ENCODE measurements at places on chromosomes 6 and 20.

DNA sequence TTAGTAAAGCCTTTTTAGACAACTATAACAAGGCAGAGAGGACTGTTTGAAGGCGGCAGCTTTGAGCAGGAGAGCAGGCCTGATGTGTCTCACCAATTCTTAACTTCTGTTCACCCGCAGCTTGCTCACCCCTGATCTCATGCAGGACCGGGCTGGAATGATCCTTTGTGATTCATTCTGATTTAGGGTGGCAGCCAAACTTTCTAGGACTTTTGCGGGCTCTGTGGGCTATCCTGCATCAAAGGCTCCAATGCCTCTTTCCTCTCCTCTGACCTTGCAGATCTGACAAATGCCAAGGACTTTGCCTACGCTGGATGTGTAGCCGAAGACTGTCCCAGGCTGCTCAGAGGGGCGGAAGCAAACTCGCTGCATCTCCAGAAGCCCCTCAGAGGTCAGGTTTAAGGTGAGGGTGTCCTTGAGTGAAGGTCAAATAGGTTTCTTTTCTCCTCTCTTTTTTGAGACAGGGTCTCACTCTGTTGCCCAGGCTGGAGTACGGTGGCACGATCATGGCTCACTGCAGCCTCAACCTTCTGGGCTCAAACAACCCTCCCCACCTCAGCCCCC, 72.3 kb downstream of the VEGFA start:
- DNase-seq, result no peak

GRCh38 chr6:13275435-13275989, 52.8 kb downstream of the TBC1D7 start:
- DNase-seq, result no peak

- DNase-seq, result peak; percentile 29
Measured at GRCh38 chr6:43926634-43927531, 156.9 kb downstream of the VEGFA start.

- peak; percentile 77 for DNase-seq
Measured at GRCh38 chr6:99822741-99823512, 171.1 kb downstream of the MCHR2 start.

- DNase-seq, result no peak
Measured at GRCh38 chr20:57922083-57922482, 212.3 kb upstream of the PMEPA1 start.

DNA sequence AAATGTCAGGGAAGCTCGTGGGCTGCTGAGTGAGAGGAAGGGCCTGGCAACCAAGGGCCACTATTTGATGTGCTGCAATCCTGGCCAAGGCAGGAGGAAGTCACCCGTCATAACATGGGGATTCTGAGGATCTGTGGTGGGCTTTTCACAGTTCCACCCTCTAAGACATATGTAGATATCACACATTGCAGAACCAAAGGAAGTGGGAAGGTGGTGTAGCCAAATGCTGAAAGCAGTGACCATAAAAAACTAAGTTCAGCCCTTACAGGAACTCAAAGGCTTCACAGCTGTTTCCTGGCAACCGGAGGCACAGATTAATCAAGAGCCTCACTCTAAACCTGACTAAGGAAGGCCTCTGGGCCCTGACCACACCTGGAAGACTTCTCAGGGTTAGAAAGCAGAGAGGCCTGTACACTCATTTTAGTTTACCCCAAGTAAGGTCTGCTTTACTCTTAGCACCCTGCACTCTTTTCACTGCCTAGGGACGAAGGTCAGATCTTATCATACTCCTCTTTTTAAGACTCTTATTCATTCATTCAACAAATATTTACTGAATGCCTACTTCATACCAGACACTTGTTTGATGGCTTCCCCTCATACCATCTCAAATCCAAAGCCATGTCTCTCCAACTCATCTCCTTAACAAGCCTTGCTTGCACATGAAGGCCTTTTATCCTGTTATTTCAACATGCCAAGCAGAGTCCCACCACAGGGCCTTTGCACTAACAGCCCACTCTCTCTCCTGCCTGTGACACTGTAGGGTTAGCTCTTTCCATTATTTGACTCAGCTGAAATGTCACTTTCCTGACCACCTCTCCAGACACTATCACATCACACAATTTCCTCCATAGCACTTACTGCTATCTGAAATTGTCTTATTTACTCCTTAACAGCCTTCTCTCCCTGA, 2.6 kb downstream of the UBE2V1 start:
- DNase-seq, result no peak

DNA sequence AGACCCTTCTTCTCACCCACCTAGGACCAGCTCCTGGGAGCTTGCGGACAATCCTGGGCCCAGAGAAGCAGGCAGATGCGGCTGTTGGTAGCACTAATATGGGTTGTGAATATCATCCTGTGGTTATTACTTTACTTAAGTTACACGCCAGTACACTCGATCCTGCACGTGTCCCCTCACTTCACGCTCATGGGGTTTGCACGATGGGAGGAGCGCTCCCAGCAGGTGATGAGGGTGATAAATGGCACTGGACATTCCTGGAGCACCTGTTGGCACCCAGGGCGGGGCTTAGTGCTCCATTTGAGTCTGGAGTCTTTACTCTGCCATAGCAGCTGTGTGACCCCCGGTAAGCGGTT, 335.1 kb downstream of the PREX1 start:
- DNase-seq, result no peak

DNA sequence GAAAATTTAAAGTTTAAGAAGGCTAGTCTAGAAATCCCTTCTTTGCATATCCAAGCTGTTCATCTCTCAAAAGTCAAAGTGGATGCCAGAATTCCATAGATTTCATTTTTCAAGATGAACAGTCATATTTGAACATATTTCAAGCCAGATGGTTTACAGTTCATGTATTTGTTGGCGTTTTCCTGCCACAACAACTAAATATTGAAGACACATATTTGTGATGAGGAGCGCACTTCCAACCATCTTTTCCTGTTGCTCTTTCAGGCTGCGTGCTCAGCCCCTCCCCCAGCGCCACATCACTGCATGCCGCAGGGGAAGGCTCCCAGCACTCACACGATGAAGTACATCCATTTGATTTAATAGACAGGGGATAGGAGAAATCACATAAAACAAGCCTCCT, 5.9 kb upstream of the NOX3 start:
- no peak for DNase-seq

- DNase-seq, result no peak
Measured at GRCh38 chr6:79404261-79404660, 133.0 kb downstream of the LCA5 start.

DNA sequence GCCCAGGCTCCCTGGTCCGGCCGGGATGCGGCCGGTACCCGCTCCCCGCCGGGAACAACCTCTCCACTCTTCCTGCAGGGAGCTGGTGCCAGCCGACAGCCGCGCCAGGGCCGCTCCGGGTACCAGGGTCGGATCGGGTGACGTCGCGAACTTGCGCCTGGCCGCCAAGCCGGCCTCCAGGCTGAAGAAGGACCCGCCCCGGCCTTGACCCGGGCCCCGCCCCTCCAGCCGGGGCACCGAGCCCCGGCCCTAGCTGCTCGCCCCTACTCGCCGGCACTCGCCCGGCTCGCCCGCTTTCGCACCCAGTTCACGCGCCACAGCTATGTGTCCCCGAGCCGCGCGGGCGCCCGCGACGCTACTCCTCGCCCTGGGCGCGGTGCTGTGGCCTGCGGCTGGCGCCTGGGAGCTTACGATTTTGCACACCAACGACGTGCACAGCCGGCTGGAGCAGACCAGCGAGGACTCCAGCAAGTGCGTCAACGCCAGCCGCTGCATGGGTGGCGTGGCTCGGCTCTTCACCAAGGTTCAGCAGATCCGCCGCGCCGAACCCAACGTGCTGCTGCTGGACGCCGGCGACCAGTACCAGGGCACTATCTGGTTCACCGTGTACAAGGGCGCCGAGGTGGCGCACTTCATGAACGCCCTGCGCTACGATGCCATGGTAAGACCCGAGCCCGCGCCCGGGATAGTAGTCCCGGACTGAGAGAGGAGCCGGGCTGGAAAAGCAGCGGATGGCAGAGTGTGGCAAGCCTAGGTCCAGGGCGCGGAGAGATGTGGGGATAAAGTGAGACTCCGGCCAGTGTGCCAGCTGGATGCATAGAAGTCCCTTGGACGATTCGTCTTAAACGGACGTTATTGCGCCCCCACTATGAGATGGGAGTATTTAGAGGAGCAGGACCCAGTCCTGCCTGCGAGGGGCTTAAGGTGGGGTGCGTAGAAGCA, at the start of gene NT5E:
Gene NT5E, plus strand, starts transcription at position 266 of the 942 bp plus-strand sequence. Its CDS starts 57 bp downstream, at position 323.
- peak; percentile 29 for DNase-seq

DNA sequence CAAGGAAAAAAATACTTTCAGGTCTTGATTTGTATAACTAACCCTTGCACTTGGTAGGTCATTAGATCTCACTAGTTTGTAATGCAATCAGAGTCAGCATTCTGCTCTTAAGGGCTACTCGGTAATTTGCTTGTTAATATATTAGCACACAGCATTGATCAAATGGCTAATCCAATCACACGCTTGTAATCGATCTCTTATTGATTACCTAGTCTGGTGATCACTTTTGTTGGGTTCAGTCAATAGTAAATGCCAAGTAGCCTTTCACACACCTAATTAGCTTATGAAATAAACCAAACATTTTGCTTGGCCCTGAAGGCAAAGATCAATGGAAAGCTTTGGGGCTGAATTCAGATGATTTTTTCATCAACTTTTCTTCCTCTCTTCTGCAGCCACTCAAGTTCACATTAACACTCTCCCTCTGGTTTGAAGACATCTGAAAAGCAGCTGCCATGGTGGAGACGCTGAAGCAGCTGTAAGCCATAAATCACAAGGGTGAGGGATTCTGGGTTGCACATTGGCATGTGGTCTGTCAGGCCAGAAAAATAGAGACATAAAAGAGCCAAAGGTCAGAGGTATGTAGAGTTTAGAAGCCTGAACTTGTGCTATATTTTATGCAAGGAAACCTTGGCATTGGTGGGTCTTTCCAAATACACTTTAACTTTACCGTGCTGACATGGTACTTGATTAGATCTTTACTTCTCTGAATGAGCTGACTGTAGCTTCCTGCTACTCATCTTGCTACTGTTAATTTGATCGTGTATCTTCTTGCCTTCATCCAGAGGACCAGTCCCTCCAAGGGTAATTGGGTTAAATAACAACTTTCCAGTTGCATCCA, 234.4 kb downstream of the SIM1 start:
- DNase-seq, result no peak

- no peak for DNase-seq
Measured at GRCh38 chr6:137949686-137950390, 82.8 kb downstream of the TNFAIP3 start.

GRCh38 chr6:6964675-6965074, 143.1 kb upstream of the RREB1 start:
- DNase-seq, result no peak

- no peak for DNase-seq
Measured at GRCh38 chr6:7296602-7297001, 16.4 kb downstream of the SSR1 start.

- no peak for DNase-seq
Measured at GRCh38 chr6:87350516-87350915, 5.9 kb downstream of the C6orf163 start.

- DNase-seq, result peak; percentile 76
Measured at GRCh38 chr20:29689411-29690225, 1567.8 kb upstream of the DEFB115 start.

DNA sequence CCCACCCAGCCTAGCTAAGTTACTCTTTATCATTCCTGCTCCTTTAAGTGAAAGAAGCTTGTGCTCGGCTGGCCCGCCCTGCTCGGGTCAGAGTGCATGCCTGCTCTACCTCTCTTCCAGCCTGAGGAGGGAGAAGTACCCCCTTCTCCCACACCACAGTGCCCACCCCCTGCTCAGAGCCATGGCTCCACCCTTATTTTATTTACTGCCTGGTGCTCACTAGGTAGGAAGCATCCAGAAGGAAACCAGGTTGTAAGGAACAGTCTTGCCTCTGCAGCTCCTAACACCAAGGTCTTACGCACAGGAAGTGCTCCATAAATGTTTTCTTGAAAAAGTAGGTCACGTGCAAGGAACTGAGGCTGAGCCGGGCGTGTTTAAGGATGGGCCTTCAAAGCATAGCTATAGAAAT, 105.7 kb upstream of the SNX9 start:
- no peak for DNase-seq

GRCh38 chr6:87572883-87573282, 16.9 kb downstream of the RARS2 start:
- no peak for DNase-seq

DNA sequence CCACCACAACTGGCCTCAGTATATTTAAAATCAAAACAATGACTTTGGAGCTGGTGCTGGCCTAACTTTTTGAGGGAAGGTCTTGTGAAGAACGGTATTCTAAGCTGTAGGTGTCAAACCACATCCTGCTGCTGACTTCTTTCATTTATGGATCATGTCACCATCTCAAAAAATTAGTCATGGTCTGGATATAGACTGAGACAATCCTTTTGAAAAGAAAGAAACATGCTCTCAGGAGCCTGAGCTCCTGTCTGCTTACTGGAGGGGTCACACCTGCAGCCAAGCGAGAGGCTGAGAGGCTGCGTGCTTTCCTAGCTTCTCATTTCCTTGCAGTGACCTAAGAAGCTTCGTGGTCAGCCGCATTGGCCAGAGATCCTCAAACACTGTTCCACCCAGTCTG, 55.2 kb downstream of the TIAM2 start:
- DNase-seq, result no peak

DNA sequence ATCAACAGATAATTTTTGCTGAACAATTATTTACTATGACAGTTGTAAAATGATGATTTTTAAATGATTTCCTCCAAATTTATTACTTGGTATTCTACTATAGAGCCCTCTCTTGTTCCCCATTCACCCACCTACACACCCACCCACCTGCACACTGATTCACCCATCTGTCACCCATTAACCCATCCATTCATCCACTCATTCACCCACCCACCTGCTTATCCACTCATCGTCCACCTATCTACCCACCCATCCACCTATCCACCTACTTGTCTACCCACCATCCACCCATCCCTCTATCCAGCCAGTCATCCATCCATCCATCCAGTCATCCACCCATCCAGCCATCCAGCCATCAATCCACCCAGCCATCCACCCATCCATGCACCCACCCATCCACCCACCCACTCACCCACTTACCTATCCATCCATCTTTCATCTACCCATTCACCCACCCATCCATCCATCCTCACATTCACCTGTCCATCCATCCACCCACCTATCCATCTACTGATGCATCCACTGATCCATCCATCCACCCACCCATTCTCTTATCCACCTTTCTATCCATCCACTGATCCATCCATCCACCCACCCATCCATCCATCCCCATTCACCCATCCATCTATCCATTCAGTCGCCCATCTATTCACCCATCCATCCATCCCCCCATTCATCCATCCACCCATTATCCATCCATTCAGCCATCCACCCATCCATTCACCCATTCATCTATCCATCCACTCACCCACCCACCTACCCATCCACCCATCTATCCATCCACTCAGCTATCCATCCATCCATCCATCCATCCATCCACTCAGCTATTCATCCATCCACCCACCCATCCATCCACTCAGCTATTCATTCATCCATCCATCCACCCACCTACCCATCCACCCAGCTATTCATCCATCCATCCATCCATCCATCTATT, 72.0 kb downstream of the SYNJ2 start:
- no peak for DNase-seq

GRCh38 chr6:32716396-32716795, 24.8 kb upstream of the HLA-DQA2 start:
- DNase-seq, result no peak

DNA sequence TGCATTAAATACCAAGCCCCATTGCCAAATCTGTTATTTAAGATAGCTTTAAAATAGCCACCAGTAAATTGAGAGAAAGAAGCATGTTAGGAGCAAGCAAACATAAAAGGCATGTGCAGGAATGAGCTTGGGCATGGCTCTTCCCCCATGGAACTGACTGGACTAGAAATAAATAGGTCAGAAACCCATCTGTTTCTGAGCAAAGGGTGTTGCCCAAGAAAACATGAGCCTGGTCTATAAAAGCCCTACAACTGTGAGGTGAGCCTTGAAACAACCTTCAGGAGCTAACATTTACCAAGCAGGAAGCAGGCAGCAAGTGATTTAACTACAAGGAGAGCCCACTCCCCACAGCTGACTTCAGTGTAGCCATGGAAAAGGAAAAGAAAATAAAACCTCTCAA, 126.3 kb downstream of the C6orf118 start:
- DNase-seq, result no peak

Measured in NCI-H748 treated with DMSO at 0.1 percent for 48 hours (cell line).